Stimulated activated CD4-positive, alpha-beta T cell treated with anti-CD3 and anti-CD28 coated beads, Interleukin-12 subunit alpha, Interleukin-12 subunit beta, amount 100 ng/mL, for 48 hours (primary cell): ENCODE measurements at places on chromosomes 2 and 18.

DNA sequence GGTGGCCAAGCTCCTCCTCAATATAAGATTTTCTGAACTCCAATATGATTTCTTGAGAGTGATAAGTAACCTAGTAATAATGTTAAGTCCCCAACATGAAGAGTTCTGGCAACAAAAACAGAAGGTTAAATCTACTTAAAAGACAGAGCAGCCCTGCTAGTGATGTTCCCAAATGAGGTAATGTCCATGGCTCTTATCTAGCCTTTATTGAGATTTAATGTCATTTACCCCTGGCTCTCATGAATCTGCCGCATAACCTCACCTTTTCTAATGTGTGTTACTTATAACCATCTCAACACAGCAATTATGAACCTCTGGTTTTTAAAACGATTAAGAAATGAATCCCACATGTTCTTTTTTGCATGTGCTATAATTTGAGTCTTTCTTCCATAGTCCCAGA lies 167.5 kb upstream of the ZFP36L2 start:
- no peak for DNase-seq

DNA sequence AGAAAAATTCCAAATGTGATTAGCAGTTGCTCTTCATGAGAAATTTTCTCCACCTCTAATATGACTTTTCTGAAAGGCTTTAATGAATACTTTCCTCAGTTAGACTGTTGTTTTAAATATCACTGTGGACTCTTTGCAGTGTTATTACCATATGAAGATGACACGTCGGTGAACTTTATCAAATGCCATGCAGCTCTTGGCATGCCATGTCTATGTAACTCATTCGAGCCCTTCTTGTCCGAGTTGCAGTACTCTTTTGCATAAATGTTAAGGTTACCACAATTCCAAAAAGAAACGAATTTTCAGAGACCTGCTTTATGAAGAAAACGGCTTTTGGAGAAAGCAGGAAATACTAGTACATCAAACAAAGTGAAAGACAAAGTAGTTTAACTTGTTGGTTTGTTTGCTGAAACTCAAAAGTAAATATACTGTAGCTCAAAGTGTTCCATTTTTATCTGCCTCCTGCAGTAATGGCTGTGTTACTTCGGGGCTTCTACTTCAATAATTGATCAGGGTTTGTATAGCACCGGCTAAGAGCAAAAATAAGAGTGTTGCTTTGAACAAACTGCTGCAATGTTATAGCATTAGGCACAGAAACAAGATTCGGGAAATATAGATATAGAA lies 204.1 kb downstream of the ARHGAP15 start:
- DNase-seq, result no peak

GRCh38 chr2:165469417-165469816 lies at the start of gene CSRNP3:
Gene CSRNP3, plus strand, starts transcription at chr2:165469698. Its CDS starts 125,368 bp downstream, at chr2:165595066.
- DNase-seq, result no peak

DNA sequence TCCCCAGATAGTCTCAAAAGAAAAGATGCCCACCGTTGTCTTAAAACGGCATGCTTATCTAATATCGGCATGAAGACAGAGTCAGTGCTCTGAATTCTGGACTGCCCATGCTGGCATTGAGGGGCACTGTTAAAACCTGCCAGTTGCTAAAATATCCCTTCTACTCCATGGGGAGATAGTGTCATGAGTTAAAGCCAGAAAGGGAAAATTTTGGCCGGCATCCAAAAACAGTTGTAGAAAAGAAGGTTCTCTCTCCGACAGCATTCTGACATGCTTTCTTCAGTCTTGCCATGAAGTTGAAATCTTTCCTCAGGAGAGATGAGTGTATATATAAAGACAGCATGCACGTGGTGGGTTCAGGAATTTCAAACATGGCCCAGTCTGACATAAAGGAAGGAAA lies 401.3 kb upstream of the PIK3C3 start:
- no peak for DNase-seq

- peak; percentile 79 for DNase-seq
These were observed 60.4 kb downstream of the ATOH8 start for GRCh38 chr2:85813982-85814801.

DNA sequence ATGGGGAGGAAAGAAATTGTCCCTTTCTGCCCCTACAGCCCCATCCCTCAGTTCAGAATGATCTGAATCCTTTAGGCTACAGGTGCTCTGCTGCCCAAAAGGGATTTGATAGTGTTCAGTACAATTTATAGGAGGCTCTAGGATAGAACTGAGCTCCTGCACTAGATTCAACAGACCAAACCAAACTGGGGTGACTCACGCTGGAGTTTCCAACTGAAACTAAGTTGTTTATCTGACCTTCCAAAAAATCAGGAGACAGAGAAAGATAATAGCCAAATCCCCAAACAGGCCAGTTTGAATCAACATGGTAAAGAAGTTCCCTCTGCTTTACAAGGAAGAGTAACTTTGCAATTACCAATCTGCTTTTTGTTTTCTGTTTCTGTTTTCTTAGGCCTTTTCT lies 72.7 kb upstream of the MBOAT2 start:
- DNase-seq, result no peak

DNA sequence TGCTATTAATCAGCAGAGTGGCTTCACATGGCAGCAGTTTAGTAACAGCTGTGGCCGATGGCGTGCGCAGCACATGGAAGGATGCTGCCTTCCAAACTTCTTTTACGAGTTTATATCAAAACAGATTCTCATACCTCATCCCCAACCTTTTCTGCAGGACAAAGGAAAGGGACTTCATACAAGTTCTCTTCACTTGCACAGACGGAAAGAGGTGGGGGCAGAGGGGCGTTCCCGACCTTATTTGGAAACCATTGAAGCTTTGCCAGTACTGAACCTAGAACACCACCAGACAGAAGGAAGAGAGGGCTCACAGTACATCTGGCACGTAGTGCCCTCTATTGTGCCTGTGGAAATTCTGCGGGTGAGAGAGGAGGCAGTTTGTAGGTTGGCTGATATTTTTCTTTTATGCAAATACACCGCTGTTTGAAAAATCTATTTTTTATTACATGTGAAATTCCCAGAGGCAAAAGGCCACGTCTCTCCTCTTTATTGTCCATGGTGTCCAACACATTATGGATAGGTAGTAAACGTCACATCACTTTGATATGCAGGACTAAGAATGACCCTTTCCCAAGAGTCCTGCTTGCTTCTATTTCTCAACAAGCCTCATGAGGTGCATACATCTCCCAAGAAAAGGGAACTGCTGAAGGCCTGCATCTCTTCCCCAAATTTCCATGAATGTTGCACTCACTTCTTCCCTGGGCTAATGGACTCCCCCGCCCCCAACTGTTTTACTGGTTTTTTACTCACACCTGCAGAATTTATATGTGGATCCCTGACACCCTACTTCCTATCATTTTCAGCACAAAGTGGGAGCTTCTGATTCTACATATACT lies 31.3 kb downstream of the COLEC12 start:
- no peak for DNase-seq

GRCh38 chr2:135259123-135259522 lies 207.0 kb downstream of the RAB3GAP1 start:
- no peak for DNase-seq

GRCh38 chr2:45469314-45470099 lies 141.6 kb downstream of the SRBD1 start:
- no peak for DNase-seq

DNA sequence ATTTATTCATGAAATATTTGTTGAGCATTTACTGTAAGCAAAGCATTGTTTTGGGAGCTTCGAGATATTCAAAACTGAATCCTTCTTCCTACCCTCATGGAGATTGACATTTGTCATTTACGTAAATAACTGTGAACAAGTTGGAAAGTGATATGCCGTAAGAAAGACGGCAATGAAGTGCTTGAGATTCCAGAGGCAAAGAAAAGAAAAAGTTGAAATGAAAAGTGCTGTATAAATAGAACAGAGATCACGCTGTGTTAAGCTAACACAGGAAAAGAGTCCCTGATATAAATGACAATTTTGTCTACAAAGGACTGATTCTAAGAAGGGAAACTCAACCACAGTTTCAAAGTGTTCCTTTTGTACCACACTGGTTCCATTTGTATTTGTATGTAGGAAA lies 1.8 kb downstream of the CHRNA1 start:
- no peak for DNase-seq

DNA sequence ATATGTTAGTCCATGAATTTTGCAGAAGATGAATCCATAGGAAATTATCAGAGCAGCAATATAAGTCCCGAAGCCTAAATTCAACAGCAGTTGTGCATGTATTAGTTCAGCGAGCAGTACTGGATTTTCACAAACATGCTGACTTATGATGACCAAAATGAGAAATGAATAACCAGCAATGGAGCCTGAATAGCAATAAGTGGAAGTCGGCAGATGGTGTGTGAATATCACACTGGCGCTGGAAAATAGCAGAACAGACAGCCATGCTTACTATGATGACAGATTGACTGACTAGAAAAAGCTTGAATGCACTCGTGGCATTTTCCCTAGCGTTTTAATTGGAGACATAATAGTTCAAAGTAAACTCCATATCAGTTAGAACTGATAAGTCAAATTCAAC lies 1114.5 kb downstream of the DSC3 start:
- DNase-seq, result no peak

DNA sequence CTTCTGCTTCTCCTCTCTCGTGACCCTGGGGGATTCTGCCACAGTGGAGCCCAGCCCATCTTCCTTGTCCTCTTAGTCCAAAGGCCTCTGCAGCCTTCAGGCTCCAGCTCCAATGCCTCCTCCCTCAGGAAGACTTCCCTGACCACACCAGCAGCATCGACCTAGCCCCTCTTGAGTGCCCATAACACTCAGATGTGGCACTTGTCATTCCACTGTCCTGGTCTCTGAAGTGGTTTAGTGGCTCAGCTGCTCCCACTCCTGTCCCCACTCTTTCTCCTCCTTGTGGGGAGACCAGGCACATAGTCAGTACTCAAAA lies 97.5 kb downstream of the STPG4 start:
- no peak for DNase-seq

- DNase-seq, result no peak
These were observed 37.7 kb upstream of the ST3GAL5 start for GRCh38 chr2:85926526-85926925.

DNA sequence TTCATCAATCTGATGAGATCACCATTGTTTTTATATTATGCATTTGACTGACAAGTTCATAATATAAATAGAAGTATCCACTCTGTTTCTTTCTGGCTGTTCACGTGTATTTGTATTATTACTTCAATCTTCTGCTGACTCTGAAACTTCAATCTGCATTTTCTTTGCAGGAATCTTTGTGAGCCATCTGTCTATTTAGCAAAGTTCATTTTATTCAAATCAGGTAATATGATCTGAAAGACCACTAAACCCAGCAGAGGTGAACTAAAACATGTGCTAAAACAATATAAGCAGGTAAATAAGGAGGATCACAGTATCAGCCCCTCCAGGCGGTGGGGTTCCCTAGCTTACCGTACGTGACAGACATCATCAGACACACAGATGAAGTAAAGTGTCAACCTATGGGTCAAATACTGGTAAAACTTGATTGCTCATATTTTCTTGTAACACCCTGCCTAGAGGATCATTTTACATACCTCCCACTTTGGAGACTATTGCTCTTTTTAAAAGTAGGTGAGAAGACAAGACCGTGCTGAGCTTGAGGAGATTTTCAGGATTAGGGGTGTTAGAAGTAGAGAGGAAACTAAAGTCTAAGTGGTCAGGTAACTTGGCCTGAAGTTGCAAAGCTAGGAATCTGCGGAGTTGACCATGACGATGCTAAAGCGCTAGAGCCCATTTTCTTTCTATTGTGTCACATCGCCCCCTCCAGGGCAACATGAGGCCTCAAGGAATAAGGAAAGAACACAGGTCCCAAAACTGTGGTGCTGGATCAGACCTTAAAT lies 9.0 kb downstream of the DTNB start:
- DNase-seq, result no peak

- DNase-seq, result no peak
These were observed 100.9 kb downstream of the DPP10 start for GRCh38 chr2:114543236-114543766.

DNA sequence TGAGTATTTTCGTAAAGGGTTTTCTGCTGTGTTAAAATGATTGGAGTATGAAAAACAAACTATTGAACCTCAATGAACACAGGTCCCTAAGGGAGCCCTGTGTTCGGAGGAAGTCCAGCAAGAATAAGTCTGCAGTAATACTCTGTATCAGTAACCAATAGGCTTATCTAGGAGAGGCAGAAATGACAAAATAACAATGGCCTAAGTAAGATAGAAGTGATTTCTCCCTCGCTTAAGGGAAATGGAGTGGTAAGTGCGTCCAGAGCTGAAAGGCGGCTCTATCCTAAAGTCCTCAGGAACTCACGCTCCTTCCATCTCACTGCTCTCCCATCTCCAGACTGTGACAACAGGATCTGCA lies 29.3 kb upstream of the MFSD6 start:
- no peak for DNase-seq

DNA sequence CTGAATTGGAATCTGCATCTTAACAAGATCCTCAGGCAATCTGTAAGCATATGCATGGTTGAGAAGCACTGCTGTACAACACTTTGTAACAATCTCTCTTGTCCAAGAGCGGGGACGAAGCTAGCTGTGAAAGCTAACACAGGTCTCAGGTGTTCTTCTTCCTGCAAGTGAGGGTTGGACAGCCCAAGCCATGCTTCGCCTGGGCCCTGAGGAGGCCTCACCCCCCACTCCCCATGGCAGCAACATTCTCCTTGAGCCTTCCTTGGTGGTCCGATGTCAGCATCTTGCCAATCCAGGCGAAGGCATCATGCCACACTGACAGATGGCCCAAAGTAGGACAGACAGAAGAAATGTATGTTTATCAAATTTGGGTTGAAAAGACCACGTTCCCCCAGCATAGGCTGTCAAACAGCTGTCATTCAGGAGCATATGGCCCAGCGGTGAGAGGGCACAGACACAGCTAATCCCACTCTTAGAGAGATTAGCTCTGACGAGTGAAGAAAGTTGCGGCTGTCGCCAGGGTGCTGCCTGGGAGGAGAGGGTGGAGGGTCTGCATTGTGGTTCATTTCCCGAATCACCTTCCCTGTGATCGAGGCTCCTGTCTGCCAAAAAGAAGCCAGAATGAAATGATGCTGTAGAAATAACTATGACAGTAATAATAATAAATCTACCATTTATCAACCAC lies 344.7 kb downstream of the MYCN start:
- DNase-seq, result no peak

DNA sequence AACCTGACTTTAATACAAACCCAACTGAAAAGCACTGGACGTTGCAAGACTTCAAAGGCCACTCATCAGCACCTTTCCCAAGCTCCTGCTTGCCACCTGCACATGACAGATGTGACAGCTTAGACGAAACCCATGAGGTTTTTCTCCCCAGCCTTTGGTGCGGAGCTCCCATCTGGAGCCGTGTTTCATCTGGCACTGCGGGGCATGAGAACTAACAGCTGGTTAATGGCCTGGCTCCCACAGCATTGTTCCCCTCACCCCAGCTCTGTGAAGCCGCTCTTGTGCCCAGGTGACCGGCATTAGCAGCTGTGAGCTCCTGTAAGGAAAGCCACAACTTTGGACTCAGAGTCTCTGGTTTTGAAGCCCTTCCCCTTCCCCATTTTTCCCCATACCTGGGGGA lies 50.9 kb downstream of the GALR1 start:
- no peak for DNase-seq
